Spleen (tissue), 13 donors: ENCODE measurements at places on chromosomes 5 and 9.
A peak's percentile ranks its signal among the peaks of the same experiment; 100 is the strongest.

GRCh38 chr5:87390576-87391199 lies 22.0 kb downstream of the CCNH start:
- H3K36me3 ChIP-seq, result peaks cover 52% of the 10 kb centered on the region
- DNase-seq, result no peak
- H3K27ac ChIP-seq, result peak overlapping the region; percentile 19
- peaks cover 19% of the 10 kb centered on the region for H3K4me1 ChIP-seq
- no peaks in the 10 kb centered on the region for H3K27me3 ChIP-seq

DNA sequence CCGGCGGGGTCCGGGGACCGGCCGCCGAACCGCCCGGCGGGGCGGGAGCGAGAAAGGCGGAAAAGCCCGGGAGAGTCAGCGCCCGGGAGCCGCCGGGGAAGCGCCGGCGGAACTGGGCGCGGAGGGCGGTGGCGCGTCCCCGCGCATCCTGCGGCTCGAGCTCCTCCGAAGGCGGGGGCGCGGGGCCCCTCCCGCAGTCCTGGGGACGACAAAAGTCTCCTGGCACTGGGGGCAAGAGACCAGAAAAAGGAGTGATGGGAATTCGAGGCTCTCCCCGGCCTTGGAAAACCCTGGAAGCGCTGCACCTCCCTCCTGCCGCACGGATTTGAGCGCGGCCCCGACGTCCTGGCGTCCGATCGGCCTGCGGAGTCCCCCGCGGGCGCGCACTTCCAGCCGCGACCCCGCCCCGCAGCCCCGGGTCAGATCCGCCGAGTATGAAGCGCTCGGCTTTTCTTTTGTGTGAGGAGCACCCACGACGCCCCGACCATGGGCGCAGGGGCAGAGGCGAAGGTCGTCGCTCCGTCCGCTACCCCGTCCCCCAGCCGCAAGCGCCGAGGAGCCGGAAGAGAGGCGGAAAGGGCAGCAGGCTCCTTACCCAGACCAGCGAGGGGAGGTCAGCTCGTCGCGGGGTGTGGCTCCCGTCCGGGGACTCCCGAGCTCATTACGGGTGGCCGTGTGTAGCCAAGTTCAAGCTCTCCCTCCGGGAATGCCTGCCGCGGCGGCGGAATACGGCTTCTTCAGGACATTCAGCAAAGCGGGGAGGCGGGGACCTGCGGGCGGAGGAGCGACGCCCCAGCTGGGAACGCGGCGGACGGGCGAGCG lies at the start of gene EPB41L4A:
Gene EPB41L4A (minus strand): TSS at position 114 of the 822 bp plus-strand sequence. CDS start 238 bp downstream, outside the sequence.
- peak; percentile 86 for DNase-seq
- no peaks in the 10 kb centered on the region for H3K36me3 ChIP-seq
- peak within 1 kb of the TSS; percentile 87 for H3K27ac ChIP-seq
- H3K4me1 ChIP-seq, result peaks cover 47% of the 10 kb centered on the region

DNA sequence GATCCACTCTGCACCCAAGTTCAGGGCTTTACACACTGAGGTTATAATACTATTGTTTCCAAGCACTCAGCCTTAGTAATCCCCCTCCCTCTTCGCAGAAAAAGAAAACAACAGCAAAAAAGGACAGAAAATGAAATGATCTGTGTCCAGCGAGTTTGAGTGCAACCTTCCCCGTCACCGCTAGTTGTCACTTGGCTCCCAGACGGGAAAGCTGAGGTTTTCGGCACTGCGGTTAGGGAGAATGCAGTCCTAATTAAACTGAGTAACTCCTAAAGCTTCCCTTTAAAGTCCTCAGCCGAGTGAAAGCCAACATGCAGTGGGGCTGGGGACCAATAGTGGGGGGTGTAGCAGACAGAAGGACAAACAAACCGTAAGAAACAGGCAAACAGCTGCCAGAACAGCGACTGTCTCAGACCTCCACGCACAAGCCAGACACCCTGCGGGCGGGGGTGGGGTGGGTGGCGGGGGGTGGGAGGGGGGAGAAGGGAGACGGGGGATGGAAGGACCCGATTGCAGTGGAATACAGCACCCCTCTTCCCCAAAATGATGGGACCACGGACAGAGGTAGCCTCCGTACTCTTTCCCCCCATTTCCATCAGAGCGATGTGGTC lies 680 bp downstream of the GLRA1 start:
- H3K36me3 ChIP-seq, result no peaks in the 10 kb centered on the region
- H3K27me3 ChIP-seq, result peaks cover 31% of the 10 kb centered on the region
- H3K27ac ChIP-seq, result no peak overlapping the region
- H3K4me3 ChIP-seq, result no peak overlapping the region
- DNase-seq, result no peak

DNA sequence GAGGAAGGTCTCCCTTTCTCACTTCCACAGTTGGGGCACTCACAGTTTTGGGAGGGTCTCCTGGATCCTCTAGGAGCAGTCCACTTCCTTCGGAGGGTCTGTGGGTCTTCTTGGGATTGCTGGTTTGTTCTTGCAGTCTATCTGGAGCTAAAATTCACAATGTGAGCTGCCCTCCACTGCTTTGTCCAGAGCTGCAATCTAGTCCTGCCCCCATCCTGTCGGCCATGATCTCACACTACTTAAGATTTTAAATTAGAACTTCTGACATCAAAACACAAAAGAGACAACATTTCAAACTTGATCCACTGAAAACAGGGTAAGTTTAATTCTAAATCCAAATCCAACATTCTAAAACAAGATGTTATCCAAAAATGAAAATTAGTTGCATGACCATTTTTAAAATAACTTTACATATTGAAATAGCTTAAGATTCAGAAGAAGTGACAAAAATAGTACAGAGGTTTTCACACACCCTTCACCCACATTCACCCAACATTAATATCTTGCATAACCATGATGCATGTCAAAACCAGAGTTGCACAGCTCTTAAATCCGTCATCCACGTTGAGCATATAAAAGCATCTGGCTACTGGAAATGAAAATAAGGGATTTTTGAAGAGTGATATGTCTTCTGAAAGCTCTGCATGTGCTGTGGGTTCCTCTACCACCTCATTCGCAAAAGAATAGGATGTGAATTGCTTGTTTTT lies 113.7 kb upstream of the EPB41L4A start:
- H3K27ac ChIP-seq, result peak overlapping the region; percentile 81
- H3K4me3 ChIP-seq, result no peak overlapping the region
- H3K36me3 ChIP-seq, result no peaks in the 10 kb centered on the region
- DNase-seq, result no peak
- no peaks in the 10 kb centered on the region for H3K27me3 ChIP-seq

- H3K27me3 ChIP-seq, result no peaks in the 10 kb centered on the region
- DNase-seq, result no peak
- peaks cover 37% of the 10 kb centered on the region for H3K4me1 ChIP-seq
- no peak overlapping the region for H3K27ac ChIP-seq
Observed at GRCh38 chr5:40389591-40389990, 290.1 kb upstream of the PTGER4 start.

GRCh38 chr9:136907011-136907914 lies 20.9 kb downstream of the TRAF2 start:
- H3K27ac ChIP-seq, result no peak overlapping the region
- H3K27me3 ChIP-seq, result no peaks in the 10 kb centered on the region
- H3K4me3 ChIP-seq, result no peak overlapping the region
- DNase-seq, result peak; percentile 60
- H3K36me3 ChIP-seq, result peaks cover 96% of the 10 kb centered on the region

GRCh38 chr5:162410365-162410764 lies 342.8 kb downstream of the GABRG2 start:
- H3K27ac ChIP-seq, result no peak overlapping the region
- DNase-seq, result no peak
- H3K4me1 ChIP-seq, result no peaks in the 10 kb centered on the region
- H3K27me3 ChIP-seq, result no peaks in the 10 kb centered on the region
- no peaks in the 10 kb centered on the region for H3K36me3 ChIP-seq

GRCh38 chr5:10118150-10118549 lies 131.5 kb downstream of the ATPSCKMT start:
- no peak overlapping the region for H3K27ac ChIP-seq
- no peak for DNase-seq
- H3K27me3 ChIP-seq, result no peaks in the 10 kb centered on the region
- no peaks in the 10 kb centered on the region for H3K4me1 ChIP-seq
- no peak overlapping the region for H3K4me3 ChIP-seq

DNA sequence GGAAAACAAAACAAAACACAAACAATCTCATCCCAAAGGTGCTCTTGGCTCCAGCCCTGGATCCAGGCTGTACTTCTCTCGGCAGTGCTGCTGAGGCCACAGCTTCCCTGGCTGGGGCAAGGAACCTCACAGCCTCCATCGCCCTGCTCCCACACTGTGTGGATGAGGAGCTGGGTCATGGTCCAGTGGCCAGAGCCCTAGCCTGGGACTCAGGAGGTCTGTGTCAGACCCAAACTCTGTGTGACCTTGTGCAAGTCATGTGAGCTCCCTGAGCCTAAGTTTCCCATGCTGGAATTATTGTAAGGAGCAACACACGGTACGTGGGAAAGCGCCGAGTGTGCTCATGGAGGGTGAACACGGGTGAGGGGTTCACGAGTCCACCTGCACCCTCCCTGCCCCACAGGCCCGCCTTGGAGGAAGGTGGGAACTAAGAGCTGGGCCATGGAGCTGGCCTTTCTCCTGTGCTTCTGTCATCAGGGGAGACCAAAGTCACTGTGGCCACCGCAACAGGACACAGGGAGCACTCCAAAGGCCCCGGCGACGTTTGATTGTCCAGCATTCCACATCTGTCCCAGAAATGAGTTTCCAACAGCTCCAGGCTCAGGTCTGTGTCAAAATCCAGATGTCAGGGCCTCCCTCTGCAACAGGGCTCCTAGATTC lies 26.2 kb upstream of the SMU1 start:
- no peak overlapping the region for H3K27ac ChIP-seq
- H3K4me1 ChIP-seq, result no peaks in the 10 kb centered on the region
- no peaks in the 10 kb centered on the region for H3K36me3 ChIP-seq
- H3K4me3 ChIP-seq, result no peak overlapping the region
- no peak for DNase-seq
- H3K27me3 ChIP-seq, result no peaks in the 10 kb centered on the region

- no peaks in the 10 kb centered on the region for H3K36me3 ChIP-seq
- H3K4me3 ChIP-seq, result no peak overlapping the region
- DNase-seq, result no peak
Observed at GRCh38 chr5:107518190-107518589, 152.5 kb downstream of the EFNA5 start.

DNA sequence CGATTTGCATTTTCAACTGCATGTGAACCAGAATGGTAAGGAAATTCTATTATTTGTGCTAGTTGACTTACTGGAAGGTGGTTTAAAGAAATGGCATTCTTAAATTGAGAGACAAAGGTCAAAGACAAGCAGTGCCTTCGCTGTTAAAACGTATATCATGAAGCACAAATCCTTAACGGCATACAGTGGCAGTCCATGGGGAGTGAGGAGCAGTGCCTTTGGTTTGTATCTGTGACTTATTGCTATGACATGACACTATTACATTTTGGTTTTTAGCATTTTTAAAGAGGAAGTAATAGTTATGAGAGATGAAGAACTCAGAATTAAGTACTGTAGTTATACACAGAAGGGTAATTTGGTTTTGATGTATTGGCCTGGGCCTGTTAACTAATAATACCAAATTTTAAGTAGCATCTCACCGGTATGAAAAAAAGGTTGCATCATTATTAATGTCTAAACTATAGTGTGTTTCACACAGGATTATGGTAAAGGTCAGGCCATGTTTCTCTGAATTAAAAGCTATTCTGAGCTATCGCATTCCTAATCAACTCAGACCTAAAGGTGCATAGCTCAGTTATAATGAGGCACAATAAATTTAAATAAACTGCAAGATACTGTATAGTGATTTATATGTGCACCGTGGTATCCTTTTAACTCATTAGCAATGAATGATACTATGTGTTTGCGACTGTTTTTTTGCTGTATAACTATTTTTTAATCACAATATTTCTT lies 339.8 kb upstream of the ARRDC3 start:
- H3K27me3 ChIP-seq, result no peaks in the 10 kb centered on the region
- H3K36me3 ChIP-seq, result no peaks in the 10 kb centered on the region
- H3K27ac ChIP-seq, result no peak overlapping the region
- H3K4me3 ChIP-seq, result no peak overlapping the region

DNA sequence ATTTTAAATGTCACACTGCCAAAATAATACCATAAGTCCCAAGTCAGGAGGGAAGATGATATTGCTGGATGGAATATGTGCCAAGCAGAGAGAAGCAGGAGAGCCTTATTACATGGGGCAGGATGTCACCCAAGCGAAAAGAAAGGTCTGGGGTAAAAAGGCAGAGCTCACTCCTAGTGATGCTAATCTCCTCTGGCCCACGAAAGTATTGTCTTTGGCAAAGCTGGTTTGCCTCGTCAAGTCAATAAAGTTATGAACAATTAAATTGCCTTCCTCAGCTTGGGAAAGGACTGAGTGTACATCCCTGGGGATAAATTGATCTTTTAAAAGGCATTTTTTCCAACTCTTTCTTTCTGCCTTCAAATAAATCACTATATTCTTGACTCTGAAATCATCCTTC lies 220.6 kb downstream of the DMAC1 start:
- no peaks in the 10 kb centered on the region for H3K27me3 ChIP-seq
- H3K36me3 ChIP-seq, result no peaks in the 10 kb centered on the region
- H3K27ac ChIP-seq, result no peak overlapping the region
- no peaks in the 10 kb centered on the region for H3K4me1 ChIP-seq
- H3K4me3 ChIP-seq, result no peak overlapping the region
